ENCODE measurements at places on chromosomes 16 and 17.

- DNase-seq: no peak
These were observed 20.2 kb downstream of the SYCE1L start for GRCh38 chr16:77219437-77219836.

GRCh38 chr17:7063518-7064094 lies 16.4 kb downstream of the CLEC10A start:
- no peak for DNase-seq

- DNase-seq: no peak
These were observed 96.9 kb downstream of the C16orf78 start for GRCh38 chr16:49470513-49470991.

DNA sequence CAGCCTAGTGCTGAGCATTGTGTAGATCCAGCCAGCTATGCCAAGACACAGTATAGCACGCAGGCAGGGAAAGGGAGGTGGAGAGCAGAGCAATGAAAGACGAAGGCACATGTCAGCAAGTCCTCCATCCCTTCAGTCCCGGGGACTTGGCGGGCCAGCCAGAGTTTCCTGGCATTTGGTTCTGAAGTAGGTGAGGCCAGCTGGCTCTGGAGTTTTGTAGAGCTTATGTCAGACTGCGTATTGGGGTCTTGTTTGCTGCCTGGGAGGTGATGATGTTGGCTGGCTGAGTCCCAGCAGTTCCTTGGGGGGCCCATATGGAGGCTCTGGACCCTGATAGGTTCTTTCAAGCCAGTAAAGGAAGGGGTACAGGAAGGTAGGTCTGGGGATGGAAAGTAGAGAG lies 55.7 kb upstream of the AKTIP start:
- DNase-seq: no peak

DNA sequence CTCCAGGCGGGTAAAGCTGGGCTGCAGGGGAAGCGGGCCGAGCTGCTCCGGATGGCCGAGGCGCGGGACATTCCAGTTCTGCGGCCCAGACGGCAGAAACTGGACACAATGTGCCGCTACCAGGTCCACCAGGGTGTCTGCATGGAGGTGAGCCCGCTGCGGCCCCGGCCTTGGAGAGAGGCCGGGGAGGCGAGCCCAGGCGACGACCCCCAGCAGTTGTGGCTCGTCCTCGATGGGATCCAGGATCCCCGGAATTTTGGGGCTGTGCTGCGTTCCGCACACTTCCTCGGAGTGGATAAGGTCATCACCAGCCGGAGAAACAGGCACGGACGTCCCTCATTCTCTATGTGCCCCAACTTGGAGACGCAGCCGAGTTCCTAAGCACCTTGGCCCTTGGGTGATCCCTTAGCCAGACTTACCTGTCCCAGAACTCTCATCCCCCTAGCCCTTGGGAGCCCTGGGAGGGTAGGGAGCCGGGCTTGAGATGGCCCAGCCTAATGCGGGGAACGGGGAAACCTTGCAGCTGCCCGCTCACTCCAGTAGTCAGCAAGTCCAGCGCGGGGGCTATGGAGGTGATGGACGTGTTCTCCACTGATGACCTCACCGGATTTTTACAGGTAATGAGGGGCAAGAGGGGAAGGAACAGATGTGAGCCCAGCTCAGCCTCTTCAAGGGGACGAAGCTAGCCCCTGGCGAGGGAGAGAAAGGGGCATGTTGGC lies 806 bp downstream of the MRM1 start:
- DNase-seq: no peak

GRCh38 chr16:8370374-8371270 lies 219.7 kb downstream of the TMEM114 start:
- no peak for DNase-seq

GRCh38 chr17:38742411-38743308 lies 5.5 kb downstream of the PCGF2 start:
- no peak for DNase-seq

- DNase-seq: no peak
These were observed 440 bp downstream of the NPRL3 start for GRCh38 chr16:138049-138417.

DNA sequence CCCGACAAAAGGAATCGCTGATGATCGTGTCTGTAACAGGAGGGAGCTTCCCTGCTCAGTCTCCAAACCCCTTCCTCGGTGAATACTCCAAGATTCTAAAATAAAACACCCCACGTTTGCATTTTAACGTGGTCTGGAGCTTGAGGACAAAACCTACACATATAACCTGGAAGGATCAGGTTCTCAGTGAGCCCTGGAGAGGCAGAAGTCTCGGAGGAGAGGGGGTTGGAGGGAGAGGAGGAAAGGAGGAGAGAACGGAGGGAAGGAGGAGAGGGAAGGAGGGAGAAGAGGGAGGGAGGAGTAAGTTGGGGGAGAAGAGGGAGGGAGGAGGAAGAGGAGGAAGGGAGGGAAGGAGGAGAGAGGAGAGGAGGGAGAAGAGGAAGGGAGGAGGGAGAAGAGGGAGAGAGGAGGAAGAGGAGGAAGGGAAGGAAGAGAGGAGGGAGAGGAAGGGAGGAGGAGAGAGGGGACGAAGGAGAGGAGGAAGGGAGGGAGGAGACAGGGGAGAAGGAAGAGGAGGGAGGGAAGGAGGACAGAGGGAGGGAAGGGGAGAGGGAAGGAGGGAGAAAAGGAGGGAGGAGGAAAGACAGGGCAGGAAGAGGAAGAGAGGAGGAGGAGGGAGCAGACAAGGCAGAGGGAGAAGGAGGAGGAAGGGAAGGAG lies 27.4 kb upstream of the GINS2 start:
- no peak for DNase-seq

Measured in stimulated activated CD4-positive, alpha-beta T cell treated with anti-CD3 and anti-CD28 coated beads, Interleukin-12 subunit alpha, Interleukin-12 subunit beta, amount 100 ng/mL, for 24 hours (primary cell).